ENCODE measurements at places on chromosomes 5 and 9.

- no peak for DNase-seq
Observed at GRCh38 chr5:152547202-152547601, 142.1 kb upstream of the NMUR2 start.

GRCh38 chr9:131875828-131876485 is 136.1 kb upstream of the RAPGEF1 start:
- DNase-seq: no peak

- DNase-seq: no peak
Observed at GRCh38 chr5:128632264-128632663, 94.2 kb upstream of the FBN2 start.

GRCh38 chr9:135334953-135335460 is 144.6 kb upstream of the PPP1R26 start:
- no peak for DNase-seq

GRCh38 chr5:1016476-1016875 is 7.9 kb downstream of the NKD2 start:
- no peak for DNase-seq

GRCh38 chr9:115042781-115043509 is 75.0 kb downstream of the TNC start:
- no peak for DNase-seq

DNA sequence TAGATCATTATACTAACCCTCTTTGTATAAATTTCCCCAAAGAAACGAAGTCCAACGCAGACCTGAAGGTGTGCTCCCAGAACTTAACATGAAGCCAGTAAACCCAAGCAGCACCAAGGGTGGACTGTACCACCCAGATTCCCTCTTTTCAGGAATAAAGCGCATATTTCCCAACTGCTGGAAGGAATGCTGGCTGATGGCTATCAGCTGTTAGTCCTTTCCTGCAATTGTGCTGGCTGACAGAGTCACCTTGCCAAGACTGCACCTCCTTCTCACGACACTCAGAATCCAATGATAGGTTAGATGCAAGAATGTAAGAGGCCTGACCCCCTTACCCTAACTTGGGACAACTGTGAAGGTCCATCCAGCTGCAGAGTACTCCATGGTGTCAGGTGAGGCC is 93.9 kb downstream of the MAPKAP1 start:
- no peak for DNase-seq

GRCh38 chr5:122154910-122155309 is 25.6 kb downstream of the ZNF474 start:
- DNase-seq: no peak

- no peak for DNase-seq
Observed at GRCh38 chr9:132647355-132647754, 22.4 kb downstream of the DDX31 start.

DNA sequence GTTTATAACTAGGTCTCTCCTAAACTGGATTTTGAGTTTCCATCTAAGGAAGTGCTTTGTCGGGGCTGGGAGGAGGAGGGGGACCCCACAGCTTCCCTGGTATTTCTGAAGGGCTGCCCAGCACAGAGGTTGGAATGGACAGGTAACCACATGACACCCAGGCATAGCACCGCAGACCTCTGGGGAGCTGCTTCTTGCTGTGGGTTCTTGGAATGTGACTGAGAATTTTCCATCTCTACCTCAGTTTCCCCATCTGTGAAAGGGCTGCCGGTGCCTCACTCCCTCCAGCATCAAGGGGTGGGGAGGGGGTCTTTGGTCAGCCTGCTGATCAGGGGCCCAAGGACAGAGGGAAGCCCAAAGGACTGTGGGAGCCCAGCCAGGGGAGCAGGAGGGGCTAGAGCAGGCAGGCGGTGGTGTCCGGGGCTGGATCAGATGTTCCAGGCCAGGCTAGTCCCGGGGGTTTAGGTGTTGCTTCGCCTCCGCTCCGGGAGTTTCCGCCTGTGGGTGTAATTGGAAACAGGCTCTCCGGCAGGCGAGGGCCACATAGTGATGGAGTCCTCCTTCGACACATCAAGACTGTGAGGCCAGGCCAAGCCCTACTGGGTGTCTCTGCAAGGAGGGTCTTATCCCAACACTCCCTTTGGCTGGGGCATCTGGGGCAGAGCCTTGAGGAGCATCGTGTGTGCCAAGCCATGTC is 3.3 kb downstream of the OLFML2A start:
- DNase-seq: no peak

DNA sequence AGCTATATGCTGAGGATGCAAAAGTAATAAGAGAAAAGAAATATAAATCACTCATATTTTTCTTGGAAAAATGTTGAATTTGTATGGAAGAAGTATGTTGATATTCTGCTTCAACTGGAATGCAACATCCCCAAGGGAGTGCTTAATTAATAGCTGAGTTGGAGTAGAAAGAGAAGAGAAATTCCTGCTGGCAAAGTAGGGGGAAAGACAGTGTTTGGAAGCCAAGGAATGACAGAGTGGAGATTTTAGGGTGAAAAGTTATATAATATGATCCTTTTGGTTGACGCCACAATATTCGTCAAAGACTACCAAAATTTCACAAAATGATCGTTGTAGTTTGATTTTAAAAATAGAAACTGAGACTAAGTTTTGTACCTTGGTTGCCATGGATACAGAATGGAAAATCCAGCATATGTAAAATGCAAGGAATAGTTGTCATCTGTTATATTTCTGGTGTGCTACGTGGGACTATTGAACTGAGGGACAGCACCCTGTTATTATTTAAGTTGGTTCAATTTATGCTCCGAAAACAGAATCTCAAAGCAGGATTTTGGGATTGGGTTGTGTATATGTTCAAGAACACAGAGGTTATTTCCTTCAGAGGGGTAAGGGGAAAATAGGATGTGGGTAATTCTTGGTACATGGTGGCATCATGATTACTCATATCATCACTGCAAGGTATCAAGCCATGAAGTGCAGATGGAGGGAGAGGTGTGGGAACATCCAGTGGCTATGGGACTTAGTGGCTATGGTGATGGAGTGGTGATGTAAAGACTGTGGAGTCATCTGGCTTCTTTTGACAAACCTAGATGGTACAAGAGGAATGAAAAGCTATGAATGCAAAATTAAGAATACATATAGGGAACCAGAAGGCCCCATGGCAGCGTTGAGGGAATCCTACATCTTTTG is 61.0 kb downstream of the SUB1 start:
- DNase-seq: no peak

GRCh38 chr9:137639303-137640051 is 20.7 kb downstream of the EHMT1 start:
- DNase-seq: no peak

- no peak for DNase-seq
Observed at GRCh38 chr9:132857616-132858342, 20.3 kb downstream of the AK8 start.

- no peak for DNase-seq
Observed at GRCh38 chr5:67156976-67157583, 39.5 kb downstream of the CD180 start.
